ENCODE measurements at places on chromosomes 5 and 9.

- no peak for DNase-seq
Measured at GRCh38 chr9:109856785-109857184, 76.8 kb downstream of the PALM2AKAP2 start.

- DNase-seq, result no peak
Measured at GRCh38 chr5:76153271-76153670, 70.1 kb downstream of the SV2C start.

GRCh38 chr9:137696136-137696925 is 77.5 kb downstream of the EHMT1 start:
- no peak for DNase-seq

DNA sequence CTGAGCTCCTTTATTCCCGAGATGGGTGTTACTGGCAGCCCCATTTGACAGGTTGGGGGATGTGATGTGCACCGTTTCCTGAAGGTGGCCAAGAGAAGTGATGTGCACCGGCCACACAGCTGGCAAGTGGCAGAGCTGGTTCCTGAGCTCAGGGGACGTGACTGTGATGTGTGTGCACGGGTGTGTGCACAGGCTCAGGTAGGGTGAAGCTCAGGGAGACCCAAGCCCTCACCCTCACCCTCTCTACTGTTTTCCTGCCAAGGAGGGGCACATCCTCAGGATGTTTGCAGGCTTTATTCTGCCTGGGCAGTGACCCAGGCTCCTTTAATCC is 56.6 kb downstream of the WWC1 start:
- no peak for DNase-seq

All from stimulated activated CD4-positive, alpha-beta T cell treated with anti-CD3 and anti-CD28 coated beads, Interleukin-15, amount 100 ng/mL, for 48 hours (primary cell).